Activated CD8-positive, alpha-beta memory T cell treated with anti-CD3 and anti-CD28 coated beads for 1 hour (primary cell): ENCODE measurements at places on chromosomes 5 and 9.
A peak's percentile ranks its signal among the peaks of the same experiment; 100 is the strongest.

DNA sequence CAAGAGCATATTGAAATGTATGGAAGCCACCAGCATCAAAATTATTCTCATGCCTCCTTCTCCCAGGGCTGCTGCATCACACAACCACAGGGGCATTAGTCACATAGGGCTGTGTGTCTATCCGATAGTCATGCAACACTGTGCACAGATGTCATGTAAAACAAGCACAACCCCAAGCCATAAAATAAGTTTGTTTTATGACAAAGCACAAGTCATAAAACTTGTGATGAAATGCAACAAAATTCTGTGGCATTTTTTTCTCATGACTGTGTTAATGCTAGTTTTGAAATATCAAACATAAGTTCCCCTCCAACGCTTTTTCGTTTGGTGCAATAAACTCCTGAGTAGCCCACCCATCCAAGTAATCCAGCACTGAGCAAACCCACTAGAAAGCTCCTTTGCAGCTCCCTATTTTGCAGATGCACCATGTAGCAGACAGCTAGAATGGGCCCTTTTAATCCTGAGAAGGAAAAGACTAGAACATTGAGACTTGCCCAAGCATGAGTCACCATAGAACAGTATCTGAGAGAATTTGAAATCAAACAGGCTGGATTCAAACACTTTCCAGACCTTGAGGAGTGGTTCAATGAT is 93.3 kb upstream of the ZNF366 start:
- no peak for DNase-seq

DNA sequence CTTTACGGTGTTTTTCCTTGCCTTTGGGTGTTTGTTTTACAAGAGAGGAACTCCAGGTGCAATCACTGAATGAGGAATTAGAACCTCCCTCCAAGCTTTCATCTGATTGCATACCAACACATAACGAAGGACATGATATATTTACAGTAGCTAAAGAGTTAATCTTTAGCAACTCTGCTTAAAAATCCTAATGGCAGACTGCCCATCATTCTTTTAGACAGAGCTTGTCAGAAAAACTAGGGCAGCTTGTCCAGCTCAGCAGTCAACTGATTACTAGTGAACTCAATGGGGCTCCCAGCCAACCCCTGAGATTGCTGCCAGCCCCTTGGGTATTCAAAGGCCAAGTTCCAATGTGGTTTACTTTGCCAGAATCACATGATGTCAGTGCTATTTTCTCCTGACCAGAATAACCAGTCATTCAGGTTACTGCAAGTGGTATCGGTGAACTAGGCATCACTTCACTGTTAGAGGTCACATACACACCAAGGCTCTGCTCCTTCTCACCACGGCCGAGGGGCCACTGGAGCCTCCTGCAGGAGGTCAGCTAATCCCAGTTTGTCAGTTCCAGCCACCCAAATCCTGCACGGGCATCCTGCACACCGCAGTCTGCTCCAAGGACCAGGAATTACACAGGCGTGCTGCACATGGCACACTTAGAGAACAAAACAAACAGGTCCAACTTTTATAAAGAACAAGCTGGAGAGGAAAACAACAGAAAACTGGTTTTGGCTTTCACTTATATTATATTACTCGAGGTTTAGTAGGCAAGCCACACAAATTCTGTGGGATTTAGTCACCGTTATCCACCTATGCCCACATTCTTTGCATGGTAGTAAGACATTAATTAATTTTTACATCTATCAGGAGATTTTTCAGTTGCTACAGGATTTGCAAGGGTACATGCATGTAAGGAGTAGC is 62.5 kb downstream of the NFIB start:
- no peak for DNase-seq

GRCh38 chr5:34480810-34481528 is 175.2 kb upstream of the RAI14 start:
- DNase-seq, result no peak

GRCh38 chr5:65252977-65253376 is 228.7 kb downstream of the ADAMTS6 start:
- no peak for DNase-seq

GRCh38 chr5:9932770-9933169 is 302.6 kb upstream of the TAS2R1 start:
- DNase-seq, result no peak

DNA sequence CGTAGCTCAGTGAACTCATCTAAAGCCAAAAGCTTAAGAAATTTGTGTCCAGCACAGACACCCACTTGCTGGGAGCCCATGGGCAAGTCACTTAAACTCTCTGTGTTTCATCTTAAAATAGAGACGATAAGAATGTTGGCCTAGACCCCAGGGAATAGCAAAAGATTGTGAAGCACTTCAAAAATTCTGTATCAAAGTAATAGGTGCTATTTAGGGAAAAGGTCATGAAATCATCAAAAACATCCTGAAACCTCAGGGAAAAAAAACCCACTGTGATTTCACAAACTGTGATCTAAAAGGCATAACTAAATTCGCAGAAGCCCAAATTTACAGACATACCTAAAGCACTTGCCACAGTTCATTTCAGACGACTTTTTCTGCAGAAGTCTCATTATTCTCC is 278.3 kb downstream of the NR2F1-AS1 start:
- DNase-seq, result no peak

GRCh38 chr5:148491015-148491792 is 107.4 kb downstream of the FBXO38 start:
- DNase-seq, result no peak

DNA sequence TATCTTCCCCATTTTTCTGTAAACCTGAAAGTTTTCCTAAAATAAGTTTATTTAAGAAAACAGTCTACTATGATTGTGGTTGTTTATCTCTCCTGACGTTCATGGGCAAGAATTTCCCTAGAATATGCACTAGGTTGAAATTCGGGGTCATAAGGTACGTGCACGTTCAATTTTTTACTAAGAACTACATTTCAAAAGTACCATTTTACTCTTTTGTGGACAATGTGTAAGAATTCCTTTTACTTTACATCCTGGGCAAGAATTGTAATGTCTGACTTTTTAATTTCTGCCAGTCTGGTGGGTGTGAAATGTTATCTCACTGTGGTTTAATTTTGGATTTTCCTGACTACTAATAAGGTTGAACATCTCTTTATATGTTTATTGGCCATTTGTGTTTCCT is 12.4 kb downstream of the IL5 start:
- no peak for DNase-seq

GRCh38 chr9:86550401-86550800 is 196.2 kb upstream of the TUT7 start:
- DNase-seq, result no peak

DNA sequence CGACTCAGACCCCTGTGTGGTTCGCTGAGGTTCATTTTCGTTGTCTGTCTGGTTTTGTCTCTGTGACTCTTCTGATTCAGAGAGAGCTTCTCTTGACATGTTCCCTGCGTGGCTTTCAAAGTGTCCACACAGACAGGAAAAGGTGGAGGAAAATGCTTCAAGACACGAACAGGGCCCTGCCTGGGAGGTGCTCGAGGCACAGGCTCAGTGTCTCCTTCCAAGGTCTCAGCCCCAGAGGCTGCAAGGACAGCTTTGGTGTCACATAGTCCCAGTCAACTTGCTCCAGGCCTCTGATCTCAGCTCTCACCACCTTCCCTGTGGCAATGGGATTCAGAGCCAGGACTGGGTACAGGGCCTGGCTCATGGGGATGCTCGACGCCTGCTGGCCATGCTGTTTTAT is 51.6 kb upstream of the SARDH start:
- DNase-seq, result no peak

DNA sequence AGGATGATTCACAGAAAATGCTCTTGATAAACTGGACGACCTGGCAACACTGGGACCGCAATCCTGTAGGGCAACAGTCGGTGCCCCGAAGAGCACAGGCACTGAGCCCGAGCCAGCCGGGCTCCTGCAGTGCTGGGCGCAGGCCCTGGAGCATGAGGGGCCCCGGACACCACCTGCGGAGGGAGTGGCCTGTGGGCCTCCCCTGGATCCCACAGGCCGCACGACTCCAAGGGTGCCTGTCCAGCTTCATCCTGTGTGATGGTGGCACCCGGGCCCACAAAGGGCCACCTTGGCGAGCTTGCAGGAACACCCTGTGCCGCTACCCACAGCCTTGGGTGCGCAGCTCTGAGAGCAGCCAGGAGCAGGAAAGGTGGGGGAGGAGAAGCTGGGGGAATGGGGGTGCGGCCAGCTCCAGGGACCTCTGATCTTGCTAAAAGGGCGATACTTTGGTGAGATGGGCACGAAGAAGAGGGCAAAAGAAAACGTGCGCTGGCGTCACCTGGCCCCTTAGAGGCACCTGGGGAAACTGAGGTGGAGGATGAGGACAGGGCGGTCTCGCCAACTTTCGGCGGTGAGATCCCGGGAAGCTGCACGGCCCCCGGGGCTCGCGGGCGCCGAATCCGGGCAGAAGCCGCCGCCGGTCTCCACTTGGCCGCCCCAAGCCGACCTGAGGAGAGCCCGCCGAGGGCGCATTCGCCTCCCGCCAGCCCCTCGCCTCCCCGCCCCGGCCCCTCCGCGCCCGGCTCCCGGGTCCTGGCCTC is 722 bp downstream of the TBC1D9B start:
- no peak for DNase-seq

DNA sequence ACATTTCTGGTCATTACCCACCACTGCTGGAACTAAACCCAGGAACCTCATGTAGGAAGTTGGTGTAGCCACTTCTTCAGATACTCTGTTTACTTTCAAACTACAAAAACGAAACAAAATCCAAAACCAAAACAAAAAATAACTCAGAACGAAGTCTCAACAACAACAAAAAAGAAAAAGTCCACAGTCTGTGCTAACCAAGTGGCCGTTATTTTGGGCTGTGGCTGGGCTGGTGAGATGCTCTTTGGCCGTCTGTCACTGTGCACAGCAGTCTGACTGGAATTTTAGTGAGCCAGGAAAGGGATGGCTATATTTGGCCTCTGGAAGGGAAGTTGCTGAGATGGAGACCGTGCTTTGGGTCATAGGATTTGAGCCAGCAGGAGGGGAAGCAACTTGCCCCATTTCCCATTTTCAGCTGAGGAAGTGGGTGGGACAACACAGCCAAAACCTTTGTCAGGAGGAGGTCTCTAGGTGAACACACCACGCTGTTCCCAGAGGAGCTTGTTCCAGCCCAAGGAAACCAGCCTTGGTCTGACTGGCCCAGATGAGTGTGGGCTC is 334.1 kb downstream of the ZSWIM6 start:
- DNase-seq, result no peak

- DNase-seq, result no peak
These were observed 50.8 kb upstream of the PCSK1 start for GRCh38 chr5:96483878-96484277.

GRCh38 chr5:72622170-72622760 is 115.1 kb upstream of the ZNF366 start:
- DNase-seq, result no peak

GRCh38 chr5:40733879-40734563 is 21.7 kb downstream of the TTC33 start:
- DNase-seq, result no peak

- DNase-seq, result no peak
These were observed 50.5 kb upstream of the FCN1 start for GRCh38 chr9:134968011-134968822.

- DNase-seq, result no peak
These were observed 74.7 kb downstream of the LURAP1L start for GRCh38 chr9:12849486-12850003.

DNA sequence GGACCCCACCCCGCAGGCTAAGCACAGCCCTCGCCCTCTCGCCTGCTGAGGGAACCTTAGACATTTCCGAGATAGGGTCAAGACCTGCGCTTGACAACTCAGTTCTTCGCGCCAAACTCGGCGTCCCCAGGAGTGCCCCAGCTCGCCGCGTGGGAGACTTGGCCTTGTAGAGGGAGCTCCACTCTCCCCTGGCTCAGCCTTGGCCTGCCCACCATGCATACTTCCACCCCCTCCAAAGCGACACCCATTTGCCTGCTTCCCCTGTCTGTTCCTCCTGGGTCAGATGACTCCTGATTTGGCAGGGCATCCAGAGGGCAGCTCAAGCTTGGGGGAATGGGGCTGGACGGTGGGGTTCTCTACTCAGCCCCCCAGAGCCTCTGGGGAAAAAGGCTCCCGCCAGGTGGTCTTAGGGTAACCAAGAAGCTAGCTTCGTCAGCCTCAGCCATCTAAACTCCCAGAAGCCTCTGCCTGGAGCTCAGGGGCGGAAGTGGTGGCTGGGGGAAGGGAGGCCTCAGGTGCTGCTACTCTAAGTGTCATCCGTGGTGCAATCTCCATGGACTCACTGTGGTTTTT is 560 bp downstream of the DOCK2 start:
- DNase-seq, result peak; percentile 49

- DNase-seq, result no peak
These were observed 29.3 kb downstream of the CDHR2 start for GRCh38 chr5:176578391-176578808.

GRCh38 chr5:1502046-1502736 is 21.6 kb downstream of the LPCAT1 start:
- no peak for DNase-seq

- DNase-seq, result no peak
These were observed 137.8 kb downstream of the SPOCK1 start for GRCh38 chr5:137361280-137361679.

- DNase-seq, result peak; percentile 10
These were observed 107.7 kb downstream of the TENT4A start for GRCh38 chr5:6820851-6821479.

GRCh38 chr5:31137676-31138075 is 55.8 kb upstream of the CDH6 start:
- DNase-seq, result no peak

DNA sequence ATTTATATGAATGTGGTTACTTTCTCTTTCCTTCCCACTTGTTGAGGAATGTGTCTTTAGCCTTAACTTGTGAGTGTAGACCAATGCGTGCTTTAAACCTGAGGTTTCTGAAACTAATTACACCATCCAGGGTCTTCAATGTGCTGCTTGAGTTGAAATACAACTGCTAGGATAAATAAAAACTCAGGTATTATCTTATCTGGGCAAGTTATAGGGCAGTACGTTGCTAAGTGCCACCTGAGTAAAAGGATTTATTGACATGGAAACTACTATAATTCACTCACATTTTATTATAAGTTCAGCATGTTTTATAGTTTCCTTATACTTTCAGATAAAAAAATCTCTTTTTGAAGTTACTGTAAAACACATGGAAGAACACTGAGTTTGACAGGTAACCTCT is 1136.8 kb upstream of the NUDT12 start:
- no peak for DNase-seq

GRCh38 chr5:89729623-89730301 is 679.8 kb downstream of the CETN3 start:
- DNase-seq, result no peak

GRCh38 chr5:81601919-81602318 is 149.0 kb downstream of the SSBP2 start:
- DNase-seq, result no peak

DNA sequence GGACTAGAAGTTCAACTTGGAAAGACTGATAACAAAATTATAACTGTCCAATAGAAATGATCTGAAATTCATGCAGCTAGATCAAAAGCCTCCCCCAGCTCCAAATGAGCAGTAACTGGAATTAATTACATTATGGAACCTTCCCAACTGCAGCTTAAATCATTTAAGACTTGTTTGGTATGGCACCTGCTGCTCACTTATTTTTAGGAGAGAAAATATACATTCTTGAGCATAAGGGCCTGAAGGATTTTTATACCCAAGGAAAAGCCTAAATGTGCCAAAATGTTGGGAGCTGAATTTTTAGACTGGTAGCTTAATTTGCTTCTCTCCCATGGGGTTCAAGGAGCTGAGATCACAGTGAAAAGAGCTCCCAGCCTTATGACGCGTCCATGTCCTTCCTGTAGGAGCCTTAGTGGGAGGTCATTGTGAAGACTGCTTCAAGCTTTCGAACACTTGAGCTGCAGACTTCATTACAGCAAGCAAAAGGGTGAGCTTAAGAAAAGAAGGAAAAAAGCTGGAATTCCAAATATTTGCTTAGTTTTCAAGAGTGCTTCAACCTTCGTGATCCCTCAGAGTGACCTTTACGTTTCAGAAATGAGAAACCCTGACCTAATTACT is 276.0 kb downstream of the DMAC1 start:
- DNase-seq, result no peak
